Astrocyte of the cerebellum (primary cell): ENCODE measurements at places on chromosomes 1 and 21.

DNA sequence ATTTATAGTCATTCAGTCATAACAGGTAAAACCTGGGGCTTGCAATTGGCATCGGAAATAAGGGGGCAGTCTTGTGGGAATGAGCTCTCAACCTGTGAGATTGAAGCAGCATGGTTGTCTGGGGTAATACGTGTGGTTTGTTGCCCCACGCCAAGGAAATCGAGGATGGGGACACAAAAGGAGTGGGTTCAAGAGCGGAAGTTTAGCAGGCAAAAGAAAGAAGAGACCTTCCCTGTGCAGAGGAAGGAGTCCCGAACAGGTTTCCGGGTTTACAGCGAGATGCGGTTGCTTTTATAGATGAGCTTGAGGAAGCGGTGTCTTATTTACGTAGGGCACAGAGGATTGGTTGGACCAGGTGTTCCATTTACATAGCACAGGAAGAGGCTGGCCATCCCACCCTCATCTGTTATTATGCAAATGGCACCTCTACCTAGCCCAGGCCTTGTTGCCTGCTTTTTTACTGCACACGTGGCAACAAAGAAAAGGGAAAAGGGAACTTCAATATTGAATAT lies 37.3 kb downstream of the IFNAR1 start:
- DNase-seq, result no peak

DNA sequence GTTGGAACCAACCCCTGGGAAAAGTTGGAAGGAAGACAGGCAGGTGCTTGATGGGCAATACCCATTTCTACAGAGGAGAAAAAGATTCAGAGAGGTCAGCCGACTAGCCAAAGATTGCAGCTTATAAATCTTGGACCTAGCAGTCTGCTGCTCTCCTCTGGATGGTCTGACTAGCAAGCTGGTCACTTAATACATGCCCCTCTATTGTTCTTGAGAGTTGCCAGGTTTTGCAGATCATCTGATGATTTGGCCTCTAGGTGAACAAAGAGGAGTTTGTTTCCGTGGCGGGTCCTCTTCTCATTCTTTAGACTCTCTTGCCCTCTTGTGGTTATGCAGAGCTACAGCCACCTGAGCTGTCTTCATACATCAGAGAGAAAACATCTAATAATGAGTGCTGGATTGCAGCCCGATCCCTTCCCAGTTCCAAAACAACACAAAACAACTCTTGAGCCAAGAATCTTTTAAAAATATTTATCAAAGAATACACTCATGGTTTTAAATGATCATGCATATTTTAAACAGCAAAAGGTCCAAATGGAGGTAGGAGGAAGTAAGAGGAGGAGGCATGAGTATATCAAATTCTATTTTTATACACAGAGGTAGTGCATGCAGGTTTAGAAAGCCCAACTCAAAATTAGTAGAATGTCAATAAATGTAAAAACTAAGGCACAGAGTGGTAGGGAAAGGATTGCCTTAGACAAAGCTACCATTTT lies 115.7 kb downstream of the SLC30A10 start:
- DNase-seq, result peak; percentile 75

DNA sequence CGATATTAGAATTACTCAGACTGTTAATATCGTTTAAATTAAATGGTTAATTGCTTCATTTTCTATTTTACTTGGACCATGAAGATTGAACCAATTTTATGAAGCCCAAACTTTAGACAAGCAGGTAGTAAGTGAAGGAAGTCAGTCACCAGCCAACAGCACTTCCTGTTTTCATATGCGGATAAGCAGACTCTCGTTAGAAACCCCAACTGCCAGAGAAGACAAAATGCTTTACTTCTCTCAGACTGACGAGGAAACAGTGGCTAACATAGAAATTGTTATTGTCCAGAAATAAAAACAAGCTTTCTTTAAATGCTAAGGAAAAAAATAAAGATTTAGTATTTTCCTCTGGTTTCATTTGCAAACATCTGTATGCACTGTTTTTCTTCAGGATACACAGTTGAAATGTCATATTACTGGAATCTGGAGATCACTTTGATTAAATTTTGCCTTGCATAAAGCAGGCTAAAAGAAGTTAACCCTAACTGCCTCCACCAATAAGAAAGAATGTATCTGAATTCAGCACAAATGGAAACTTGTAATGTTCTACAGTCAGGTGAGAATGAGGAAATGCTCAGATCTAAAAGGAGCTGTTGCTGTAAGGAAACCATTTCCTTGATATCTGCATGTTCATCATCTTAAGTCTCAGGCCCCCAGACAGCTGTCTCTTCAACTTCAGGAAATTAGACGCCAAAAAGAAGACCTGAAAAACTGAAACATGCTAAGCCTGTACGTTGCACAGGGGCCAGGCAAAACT lies 129.8 kb upstream of the SAMSN1 start:
- DNase-seq, result no peak

GRCh38 chr1:50424045-50424883 lies 1.0 kb upstream of the DMRTA2 start:
- no peak for DNase-seq

DNA sequence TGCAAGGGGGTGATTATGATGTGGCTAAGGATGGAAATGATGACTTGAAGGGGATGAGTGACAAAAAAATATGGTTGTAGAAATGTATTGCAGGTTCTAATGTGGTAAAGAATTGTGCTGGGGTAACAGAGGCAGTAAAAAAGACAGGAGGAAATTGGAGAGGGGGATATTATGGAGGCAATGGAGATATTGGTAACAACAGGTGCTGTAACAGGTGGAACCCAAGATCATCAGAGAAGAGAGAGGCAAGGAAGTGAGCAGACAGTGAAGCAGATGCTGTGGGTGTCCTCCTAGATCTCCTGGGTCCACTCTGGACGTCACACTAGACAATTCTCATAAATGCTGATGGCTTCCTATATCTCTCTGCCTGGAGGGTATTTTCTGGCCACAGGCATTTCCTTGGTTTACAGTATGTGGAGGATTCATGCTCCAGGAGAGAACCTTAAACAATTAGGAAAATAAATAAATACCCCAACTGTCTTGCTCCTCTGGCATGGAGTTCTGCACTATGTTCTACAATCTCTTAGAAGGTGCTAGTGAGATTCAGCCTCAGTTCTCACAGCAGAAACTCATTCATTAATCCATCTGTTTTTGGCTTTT lies 620.3 kb upstream of the PLXNA2 start:
- DNase-seq, result no peak

- no peak for DNase-seq
Observed at GRCh38 chr21:23579573-23579972, 2027.7 kb downstream of the MRPL39 start.

DNA sequence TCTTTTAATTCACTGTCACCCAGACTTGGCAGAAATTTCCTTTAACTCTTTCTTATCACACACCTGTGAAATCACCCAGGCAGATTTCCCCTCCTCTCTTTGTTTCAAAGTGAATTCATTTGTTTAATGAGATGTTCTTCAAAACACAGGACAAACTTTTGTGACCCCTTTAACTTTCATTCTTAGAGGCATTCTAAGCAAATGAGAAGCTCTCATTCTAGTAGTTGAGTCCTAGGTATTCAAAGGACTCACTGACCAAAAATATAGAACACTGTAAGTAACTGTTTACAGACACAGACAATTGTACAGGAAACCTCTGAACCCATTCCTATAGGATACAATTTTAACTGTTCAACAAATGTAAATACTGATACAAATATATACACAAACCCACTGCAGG lies 16.9 kb downstream of the LRRC8C start:
- DNase-seq, result no peak

GRCh38 chr1:26518355-26518754 lies 11.2 kb upstream of the RPS6KA1 start:
- no peak for DNase-seq

DNA sequence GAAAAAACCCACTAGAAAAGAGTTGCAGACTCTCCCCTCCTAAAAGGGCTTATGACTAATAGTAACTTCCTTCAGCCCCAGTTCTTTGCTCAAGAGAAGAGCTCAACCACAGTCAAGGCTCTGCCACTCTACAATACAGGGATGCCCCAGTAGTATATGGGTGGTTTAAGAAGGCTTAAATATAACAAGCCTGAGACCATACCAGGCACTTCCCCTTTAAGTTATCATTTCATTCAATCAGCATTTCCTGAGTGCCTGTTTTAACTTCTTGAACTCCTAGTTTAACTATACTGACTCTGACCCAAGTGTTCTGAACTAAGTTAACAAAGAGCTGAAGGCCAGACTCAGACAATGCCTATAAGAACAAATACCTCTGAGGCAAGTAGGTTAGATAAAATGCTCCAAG lies 19.8 kb downstream of the PRPF38A start:
- no peak for DNase-seq

- no peak for DNase-seq
Observed at GRCh38 chr1:210910020-210910575, 223.8 kb downstream of the KCNH1 start.

DNA sequence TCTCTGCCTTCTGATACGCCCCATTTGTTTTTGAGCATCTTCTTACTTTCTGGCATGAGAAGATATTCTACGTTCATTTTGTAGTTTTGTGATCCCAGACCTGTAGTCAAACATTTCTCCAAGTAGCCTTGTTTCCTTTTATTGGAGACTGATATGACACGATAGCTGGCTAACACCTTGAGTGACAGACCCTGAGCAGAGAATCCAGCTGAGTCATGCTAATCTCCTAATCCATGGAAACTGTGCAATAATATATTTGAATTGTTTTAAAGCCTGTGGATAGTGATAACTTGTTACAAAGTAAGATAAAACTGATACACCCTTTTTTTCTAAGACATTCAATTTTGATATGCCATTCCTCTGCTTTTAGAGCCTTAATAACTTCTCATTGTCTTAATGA lies 1.2 kb upstream of the IFI44L start:
- no peak for DNase-seq

- DNase-seq, result no peak
Observed at GRCh38 chr1:19101244-19101643, 108.8 kb downstream of the UBR4 start.

DNA sequence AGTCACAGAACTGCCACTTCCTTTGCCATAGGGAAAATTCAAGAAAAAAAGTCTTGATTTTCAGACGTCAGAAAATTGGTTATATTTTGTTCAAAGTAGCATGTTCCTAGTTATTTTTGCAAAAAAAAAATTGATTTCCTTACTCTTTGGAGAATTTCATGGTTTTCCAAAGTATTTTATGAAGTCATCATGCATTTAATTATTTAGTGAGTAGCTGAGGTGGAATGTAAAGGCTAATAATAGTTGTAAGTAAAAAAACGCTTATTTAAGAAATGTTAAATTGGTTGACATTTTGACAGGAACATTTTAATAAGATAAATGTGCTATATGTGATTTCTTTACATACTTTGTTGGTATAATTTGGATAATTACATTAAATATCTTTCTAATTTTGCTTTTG lies 20.8 kb downstream of the TSEN15 start:
- no peak for DNase-seq

GRCh38 chr1:92973203-92973897 lies 12.1 kb upstream of the DIPK1A start:
- no peak for DNase-seq

DNA sequence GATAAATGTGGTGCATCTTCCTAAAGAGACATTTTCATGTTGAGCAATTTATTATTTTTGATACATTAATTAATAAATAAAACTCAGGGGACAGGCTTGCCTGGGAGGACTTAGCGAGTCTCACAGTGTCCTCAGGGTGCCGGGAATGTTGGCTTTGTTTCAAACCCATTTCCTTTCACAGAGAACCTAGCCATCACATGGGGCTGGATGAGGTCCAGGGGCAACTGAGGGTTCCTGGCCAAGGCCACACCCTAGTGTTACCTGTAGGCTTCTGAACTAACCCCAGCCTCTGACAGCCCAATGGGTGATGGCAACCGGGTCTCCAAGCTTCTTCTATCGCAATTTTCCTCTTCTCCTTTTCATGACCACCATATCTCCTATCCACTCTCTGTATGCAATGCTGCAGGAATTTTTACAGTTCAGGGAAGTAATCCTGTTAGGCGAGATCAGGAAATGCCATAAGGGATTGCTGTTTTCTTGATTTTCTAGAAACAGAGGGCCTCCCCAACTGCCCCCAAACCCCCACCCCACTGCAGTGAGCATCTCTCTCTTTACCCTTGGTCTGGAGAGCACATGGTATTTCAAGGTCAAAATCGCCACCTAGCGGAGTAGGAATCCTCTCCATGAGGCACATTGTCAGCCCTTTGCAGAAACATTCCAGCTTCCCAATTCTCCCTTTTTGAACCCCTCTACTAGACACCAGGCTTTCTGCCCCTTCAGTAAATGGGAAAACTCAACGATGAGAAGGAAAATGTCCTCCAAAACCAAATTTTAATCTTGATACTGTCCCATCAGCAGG lies 22.1 kb upstream of the SMYD3 start:
- DNase-seq, result no peak

DNA sequence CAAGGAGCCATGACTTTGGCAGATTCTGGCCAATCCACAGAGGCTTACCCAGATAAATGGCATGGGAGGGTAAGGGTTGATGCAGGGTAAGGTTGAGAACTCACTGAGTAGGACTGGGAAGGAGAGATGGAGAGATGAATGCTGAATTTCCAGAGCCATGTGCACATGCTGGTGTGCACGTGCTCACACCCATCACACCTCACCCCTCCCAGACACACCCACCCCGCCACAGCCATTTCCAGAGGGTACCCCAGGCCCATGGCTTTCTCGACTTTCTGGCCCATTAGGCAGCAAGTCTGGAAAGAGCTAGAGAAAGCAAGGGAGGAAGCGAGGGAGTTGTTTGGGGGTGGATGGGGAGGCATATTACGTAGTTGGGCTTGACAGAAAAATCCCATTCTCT lies 1.6 kb downstream of the CACNA1S start:
- DNase-seq, result no peak

- DNase-seq, result peak; percentile 26
Observed at GRCh38 chr1:40944326-40944725, 35.2 kb upstream of the CTPS1 start.

GRCh38 chr21:14545906-14546480 lies at the start of gene SAMSN1:
Gene SAMSN1, minus strand, starts transcription at chr21:14546315. Its CDS starts 54 bp downstream, at chr21:14546261.
- no peak for DNase-seq

DNA sequence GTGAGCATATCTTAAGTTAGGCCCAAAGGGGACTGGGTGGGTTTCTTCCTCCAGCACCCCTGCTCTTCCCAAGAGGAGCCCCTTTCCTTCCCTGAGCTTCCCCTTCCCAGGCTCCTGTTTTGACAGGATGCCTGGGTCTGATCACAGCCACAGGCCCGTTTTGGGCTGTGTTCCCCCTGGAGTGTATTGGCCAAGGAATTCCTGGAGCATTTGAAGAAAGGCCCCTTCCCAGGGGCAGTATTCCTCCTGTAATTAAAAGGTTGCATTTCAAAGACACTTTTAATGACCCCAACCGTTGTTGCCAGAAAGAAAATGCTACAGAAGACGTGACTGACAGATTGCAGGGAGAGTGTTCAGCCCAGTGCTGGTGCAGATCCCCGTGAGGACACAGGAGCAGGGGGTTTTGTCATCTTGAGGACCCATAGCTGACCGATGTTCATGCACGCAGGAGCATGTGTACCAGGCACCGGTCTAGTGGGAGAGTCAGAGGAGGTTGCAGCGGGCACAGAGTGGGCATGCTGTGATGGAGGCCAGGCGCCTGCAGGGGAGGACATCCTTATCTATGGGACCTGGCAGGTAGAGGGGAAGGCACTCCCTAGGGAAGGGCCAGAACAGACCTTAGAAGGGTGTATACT lies 19.3 kb upstream of the LBR start:
- no peak for DNase-seq

- no peak for DNase-seq
Observed at GRCh38 chr1:39946216-39946615, 8.7 kb upstream of the MFSD2A start.
